ENCODE measurements at places on chromosomes 1 and 21.

DNA sequence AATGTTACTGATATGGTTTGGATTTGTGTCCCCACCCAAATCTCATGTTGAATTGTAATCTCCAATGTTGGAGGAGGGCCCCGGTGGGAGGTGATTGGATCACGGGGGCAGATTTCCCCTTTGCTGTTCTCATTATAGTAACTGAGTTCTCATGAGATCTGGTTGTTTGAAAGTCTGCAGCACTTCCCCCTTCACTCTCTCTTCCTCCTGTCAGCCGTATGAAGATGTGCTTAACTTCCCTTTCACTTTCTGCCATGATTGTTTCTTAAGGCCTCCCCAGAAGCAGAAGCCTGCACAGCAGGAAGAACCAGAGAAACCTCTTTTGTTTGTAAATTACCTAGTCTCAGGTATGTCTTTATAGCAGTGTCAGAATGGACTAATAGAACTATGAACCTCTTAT, 28.4 kb downstream of the TRIM33 start:
- no peak for DNase-seq

GRCh38 chr1:65209005-65209885, 61.2 kb downstream of the AK4 start:
- DNase-seq: peak; percentile 35

DNA sequence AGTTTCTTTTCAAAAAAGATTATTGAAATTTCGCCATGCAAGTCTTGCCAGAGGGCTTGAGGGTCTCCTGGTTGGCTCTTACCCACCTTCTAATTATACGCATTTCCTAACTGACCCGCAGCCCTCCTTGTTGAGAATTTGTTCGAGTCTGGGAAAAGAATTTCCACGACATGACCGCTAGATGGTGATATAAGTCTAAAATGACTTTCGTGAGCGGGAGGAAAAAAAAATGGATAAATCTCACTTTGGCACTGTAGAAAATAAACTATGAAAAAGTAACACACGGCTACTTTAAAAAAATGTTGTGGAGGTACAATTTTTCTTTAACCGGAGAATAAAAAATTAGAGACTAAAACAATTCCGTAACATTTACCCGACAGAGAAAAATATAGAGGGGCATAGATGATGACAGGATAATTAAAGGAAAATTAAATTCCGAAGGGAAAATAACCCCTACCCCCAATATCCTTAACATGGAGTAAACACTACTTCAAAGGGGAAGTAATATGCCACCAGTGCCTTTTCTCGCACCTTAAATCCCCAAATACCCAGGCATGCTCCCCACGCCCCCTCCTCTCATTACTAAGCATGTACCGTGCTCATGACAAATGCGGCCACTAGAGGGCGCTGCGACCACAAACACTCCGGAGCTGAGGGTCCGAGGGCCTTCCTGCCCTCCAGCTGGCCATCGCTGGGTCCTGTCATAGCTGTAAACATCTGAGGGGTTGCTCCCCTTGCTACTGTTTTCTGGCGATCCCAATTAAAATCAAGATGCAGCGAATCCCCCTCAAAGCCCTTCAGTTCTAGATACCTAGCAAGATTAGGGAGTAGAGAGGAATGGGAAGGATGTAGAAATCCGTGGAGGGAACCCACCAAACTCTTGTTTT, 266.9 kb downstream of the ASTN1 start:
- DNase-seq: peak; percentile 76

DNA sequence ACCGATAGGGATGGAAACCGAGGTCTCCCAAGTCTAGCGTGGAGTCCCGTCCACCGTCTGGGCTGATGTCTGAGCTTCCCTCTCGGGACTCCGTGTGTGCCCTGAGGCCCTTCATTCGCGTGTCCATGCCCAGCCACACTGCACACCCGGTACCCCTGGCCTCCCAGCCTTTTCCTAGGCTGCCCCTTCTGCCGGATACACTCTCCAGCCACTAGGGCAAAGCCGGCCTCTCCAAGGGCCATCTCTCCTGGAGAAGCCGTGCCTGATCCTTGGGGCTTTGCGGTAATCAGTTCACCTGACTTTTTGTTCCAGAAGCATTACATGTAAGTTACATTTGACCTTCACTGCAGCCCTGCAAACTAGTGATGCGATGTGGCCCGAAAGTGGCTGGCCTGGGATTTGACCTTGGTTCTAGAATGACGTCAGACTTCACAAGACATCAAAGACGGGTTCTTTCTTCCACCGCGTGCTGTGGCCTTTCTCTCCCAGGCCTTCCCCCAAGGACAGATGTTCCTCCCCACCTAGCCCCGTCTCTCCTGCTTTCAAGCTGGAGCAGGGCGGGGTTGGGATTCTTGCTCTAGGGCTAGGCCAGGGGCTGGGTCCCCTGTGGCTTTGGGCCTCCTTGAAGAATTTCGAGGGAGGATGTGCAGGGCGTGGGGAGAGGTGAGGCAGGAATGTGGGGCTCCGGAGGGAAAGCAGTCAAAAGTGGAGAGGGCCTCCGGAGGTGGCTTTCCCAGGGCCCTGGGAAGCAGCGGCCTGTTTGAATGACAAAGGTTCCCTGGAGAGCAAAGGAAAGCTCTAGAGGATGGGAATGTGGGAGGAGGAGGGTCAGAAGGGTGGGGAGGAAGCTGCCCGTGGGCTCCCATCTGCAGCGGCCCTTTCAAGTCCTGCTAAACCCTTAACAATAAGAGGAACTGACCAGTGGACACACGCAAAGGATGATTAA, 49.7 kb upstream of the SLC2A1 start:
- DNase-seq: no peak

GRCh38 chr1:171357179-171357578, 43.2 kb downstream of the FMO4 start:
- DNase-seq: no peak

DNA sequence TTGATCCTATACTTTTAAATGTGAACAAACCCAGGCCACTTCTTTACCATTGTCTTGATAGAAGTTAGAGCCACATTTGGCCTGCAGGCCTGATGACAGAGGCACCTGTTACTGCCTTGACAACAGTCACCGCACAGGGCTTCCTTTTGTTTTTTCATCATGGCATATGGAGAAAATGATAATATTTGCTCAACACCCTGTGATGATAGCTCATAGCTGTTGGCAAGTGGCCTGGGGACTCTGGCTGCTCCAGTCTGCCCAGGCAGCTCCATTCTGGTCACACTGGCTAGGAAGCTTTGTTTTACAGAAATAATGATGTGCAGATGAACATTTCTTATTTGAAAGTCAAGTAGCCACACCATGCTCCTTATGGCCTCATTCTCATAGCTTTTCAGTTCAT, 89.6 kb upstream of the GPR88 start:
- no peak for DNase-seq

GRCh38 chr1:110877364-110877763, 4.4 kb downstream of the CD53 start:
- DNase-seq: no peak

GRCh38 chr1:2971609-2972008, 49.7 kb upstream of the ACTRT2 start:
- DNase-seq: no peak

GRCh38 chr1:183048087-183049085, 25.2 kb downstream of the LAMC1 start:
- DNase-seq: no peak

- DNase-seq: no peak
Observed at GRCh38 chr1:48103495-48103894, 106.3 kb upstream of the TRABD2B start.

GRCh38 chr1:159913451-159914192, 11.7 kb downstream of the TAGLN2 start:
- peak; percentile 39 for DNase-seq

DNA sequence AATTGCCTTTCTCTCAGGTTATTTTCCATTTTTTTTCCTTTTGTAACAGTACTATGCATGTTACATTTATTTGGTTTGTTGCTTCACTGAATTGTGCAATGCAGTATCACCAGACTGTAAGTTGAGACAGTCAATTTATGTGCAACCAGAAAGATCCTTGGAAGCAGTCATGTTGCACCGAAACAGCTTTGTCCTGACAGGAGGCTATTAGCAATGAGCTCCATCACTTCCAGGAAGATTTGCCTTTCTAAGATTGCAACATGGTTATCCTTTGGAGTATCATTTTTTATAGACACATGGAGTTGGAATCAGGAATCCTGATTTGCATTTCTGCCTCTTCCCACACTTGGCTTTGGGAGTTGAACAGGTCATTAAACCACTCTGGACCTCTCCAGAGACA, 84.5 kb upstream of the ST6GALNAC5 start:
- DNase-seq: no peak

GRCh38 chr1:193310564-193310963, 124.2 kb upstream of the B3GALT2 start:
- peak; percentile 21 for DNase-seq

- peak; percentile 68 for DNase-seq
Observed at GRCh38 chr1:67664048-67664447, 21.0 kb upstream of the GADD45A start.

DNA sequence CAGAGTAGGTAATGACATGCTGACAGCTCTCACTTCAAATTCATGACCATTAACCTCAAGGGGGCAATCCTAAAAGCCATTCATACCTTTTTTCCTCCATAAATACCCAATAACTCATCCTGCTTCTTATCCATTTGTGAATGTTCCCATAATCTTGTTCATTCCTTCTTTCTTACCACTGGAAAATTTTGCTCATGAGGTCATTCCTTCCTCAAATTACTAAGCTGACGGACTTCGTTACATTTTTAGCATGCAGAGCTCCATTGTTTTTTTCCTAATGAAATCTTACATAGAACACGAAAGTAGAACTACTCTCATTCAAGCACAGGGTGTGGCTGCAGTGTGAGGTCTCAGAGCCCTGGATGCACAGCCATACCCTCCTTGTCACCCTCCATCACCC, 276.5 kb upstream of the DPYD start:
- DNase-seq: no peak

DNA sequence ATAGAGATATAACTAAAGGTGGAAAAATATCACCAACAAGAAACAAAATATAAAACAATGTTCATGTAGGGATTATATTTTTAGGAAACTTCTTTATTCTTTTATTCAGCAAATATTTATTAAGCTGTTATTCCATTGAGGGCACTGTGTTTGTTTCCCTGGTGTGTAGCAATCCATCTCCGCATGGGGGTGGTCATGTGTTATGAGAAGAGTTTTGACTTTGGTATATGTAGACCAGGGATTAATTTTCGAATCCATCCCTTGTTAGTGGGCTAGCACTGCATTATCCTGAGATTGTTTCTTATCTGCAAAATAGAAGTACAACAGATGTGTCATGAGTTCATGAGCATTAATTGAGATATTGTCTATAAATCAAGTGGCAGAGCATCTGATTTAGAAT, 190.2 kb upstream of the LRRC7 start:
- no peak for DNase-seq

DNA sequence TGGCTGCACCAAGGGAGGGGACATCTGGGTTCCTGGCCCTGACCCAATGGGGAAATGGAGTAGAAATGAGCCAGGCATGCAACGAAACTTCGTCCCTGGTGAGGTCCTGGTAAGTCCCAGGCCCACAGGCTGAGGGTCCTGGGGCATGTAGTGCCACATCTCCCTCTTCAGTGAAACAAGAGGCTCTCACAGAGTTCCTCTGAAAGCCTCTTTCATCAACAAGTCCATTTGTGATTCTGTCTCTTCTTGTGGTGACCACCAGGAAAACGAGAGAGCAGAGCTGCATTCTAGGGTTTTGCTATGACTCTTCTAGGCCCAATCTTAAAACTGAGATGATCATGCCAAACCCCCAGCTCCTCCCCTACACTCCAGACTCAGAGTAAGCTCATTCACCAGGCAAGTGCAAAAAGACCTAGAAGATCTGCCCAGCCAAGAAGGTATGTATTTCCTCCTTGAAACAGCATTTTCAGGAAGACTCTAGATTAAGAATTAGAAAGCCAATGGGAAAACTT, 24.3 kb upstream of the RNF220 start:
- DNase-seq: no peak

GRCh38 chr1:29352719-29353420, 116.5 kb downstream of the PTPRU start:
- no peak for DNase-seq

GRCh38 chr1:37919277-37919676, 27.6 kb downstream of the INPP5B start:
- DNase-seq: no peak

- DNase-seq: no peak
Observed at GRCh38 chr1:213333121-213333520, 282.1 kb downstream of the RPS6KC1 start.

GRCh38 chr1:112359961-112360767, 35.9 kb upstream of the CTTNBP2NL start:
- DNase-seq: peak; percentile 33

- no peak for DNase-seq
Observed at GRCh38 chr21:34690041-34690792, 21.4 kb downstream of the CLIC6 start.

- DNase-seq: no peak
Observed at GRCh38 chr21:45525910-45526306, 16.3 kb downstream of the SLC19A1 start.

GRCh38 chr1:15424981-15425380, 13.3 kb upstream of the CTRC start:
- no peak for DNase-seq

DNA sequence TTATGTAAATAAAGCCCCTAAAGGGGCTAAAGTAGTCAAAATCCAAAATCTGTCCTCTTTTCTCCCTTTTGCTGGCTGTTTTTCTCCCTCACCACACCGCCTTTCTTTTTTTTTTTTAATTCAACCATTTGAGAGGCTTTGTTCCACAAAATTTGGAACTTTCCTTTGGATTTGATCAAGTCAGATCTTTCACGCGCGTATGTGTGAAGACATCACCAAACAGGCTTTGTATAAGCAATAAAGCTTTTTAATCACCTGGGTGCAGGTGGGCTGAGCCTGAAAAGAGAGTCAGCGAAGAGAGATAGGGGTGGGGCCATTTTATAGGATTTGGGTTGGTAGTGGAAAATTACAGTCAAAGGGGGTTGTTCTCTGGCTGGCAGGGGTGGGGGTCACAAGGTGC, 5.3 kb upstream of the HPDL start:
- DNase-seq: no peak

- no peak for DNase-seq
Observed at GRCh38 chr1:202656057-202656456, 54.2 kb downstream of the SYT2 start.

DNA sequence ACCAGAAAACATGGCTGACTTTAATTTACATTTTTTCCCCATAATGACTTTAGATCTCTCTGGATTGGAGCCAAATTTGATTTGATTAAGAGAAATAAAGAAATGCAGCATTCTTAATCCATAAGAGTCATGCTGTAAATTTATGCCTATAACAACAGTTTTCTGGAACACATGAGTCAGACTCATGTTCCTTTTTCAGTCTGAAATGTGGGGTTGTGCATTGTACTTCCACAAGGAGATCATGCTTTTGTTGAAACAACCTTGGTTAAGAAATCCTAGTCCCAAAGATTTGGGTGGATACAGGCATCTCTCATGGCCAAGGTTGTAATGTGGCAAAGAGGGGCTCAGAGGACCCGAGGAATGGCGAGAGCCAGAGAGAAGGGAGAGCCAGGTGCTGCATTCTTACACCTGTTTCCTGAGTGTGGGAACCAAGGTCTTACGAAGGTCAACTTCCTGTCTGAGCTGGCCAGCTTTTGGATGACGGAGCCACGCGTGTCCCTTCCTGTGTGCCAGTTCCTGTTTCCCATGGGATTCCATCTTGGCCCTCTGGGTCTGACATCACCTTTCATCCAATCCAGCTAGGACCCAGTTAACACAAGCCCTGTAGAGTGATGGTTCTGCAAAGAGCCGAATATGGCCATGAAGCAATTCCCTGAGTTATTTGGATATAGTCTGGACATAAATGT, 23.1 kb downstream of the CLDN14 start:
- DNase-seq: no peak

Data from lung (tissue), 17 donors.